ENCODE measurements at places on chromosomes 7 and 10.

DNA sequence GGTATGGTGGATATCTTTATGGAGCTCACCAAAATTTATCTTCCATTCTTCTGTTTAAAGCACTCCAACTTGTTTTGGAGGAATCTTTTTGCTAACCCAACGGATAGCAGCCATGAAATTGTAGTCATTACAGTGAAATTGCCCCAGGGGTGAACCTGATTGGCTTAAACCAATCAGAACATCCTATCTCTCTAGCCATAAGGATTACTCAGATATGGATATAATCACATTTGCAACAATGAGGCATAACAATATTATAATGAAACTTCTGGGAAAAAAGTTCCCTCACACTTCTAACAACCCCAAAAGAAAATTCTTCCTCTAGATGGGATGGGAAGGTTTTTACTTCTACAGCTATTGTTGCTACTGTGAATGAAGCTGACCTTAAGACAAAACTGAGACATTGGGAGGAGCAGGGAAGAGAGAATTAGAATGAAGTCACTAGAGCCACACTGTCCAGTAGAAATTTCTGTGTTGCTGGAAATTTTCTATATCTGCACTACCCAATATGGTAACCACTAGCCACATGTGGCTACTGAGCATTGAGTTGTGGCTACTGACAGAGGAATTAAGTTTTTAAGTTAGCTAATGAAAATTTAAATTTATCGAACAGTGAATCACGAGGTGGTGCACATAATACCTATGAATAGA, 50.4 kb upstream of the ARHGAP21 start:
- no peak for DNase-seq

DNA sequence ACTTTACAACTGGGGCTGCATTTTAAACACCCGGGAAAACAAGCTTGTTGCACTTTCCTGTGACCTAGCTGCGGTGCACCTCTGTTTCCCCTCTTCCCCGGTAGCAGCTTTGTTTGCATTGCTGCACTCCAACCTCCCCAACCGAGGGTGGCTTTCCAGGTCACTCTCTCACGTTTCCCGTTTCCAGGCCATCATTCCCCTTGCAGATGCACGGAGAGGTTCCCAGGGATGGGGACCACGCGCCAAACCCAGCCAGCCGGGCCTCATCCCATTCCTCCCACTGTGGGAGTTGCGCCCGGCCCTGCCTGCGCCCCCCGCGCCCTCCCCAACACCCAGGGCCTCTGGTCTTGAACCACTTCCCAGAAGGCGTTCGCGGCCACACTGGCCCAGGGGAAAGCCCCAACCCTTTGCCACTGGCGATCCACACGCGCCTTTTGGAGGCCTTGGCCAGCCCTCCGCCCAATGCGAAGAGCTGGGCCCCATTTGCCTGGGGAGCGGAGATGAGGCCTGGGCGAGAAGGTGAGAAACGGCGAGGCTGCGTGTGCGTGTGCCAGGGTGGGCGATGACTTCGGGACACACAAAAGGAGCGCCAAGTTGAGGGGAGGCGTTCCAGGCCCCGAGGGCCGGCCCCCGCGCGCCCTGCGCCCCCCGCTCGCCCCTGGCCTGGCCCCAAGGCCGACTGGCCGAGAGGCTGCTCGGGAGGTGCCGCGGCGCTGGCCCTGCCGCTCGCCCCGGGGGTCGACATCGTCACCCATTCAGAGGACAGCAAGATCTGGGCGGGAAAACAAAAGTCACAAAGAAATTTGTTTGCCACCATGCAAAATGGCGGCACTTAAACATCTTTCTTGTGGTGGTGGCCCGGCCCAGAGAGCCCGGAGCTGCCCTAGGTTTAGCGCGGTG, 15.9 kb downstream of the SKIDA1 start:
- no peak for DNase-seq

- no peak for DNase-seq
These were observed 23.0 kb upstream of the ZMYND11 start for GRCh38 chr10:112246-112645.

GRCh38 chr10:23512355-23513058, 73.6 kb downstream of the OTUD1 start:
- no peak for DNase-seq

DNA sequence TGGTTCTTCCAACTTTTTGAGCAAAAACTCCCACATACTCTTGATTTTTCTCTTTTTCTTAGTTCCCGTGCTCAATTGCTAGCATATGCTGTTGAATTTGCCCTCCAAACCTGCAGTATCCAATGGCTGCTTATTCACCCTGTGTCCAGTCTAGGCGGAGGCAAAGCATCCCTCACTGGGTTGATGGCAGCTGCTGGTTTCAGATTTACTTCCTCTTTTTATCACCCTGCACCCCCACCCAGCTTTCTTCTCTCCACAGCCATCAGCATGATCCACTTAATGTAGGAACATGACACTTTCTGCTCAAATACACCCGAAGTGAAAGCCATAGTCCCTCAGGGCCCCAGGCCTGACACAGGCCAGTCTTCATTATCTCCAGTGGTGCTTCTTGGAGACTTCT, 87.6 kb upstream of the ADARB2 start:
- peak; percentile 24 for DNase-seq
